ENCODE measurements at places on chromosomes 6 and 20.
A peak's percentile ranks its signal among the peaks of the same experiment; 100 is the strongest.

GRCh38 chr6:118810420-118811027 lies 83.4 kb upstream of the ASF1A start:
- no peak for DNase-seq

GRCh38 chr6:82779041-82779440 lies 286.6 kb downstream of the UBE3D start:
- DNase-seq = no peak

DNA sequence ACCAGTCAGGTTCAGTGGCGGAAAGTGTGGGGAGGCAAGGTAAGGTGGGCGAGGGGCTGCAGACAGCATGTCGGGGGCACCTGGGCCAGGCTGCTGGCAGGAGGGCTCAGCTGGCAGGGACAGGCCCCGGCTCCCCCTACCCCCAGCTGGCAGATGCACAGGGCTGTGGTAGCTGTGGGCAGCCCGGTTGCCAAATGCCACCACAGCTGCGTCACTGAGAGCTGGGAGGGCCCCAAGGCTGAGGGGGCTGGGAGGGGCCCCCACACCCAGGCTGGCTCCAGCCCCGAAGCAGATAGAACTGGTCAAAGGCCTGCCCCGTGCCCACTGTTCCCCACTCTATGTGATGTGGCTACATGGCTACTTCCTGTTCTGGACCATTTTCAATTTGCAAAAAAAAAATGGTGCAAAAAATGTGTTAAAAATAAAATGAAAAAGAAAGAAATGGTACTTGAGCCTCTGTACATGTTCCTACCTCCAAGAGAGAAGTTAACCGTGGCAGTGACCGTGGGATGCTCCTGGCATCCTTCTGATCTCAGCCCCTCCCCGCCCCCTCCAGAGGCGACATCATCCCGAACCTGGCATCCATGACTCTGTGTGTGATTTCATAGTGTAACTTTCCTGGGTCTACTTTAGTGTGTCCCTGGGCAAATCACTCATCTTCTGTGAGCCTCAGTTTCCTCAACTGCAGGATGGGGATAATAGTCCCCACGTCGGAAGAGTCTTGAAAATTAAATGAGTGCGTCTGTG lies 64.4 kb downstream of the UBE2V1 start:
- peak; percentile 79 for DNase-seq

DNA sequence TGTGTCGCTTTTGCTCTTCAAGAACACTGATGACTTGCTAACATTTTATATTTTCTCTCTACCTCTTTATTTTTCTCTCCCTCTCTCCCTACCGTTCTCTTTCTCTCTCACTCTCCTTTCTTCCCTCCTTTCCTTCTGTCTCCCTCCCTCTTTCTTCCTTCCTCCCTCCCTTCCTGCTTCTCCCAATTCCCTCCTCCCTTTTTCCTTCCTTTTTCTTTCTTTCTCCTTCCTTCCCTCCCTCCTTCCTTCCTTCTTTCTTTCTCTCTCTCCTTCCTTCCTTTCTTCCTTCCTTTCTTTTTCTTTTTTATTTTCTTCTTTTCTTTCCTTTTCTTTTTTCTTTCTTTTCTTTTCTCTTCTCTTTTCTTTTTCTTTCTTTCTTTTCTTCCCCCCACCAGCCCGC lies 1066.1 kb downstream of the KIF16B start:
- DNase-seq = no peak

- no peak for DNase-seq
These were observed 686 bp downstream of the ZGPAT start for GRCh38 chr20:63708301-63709148.

DNA sequence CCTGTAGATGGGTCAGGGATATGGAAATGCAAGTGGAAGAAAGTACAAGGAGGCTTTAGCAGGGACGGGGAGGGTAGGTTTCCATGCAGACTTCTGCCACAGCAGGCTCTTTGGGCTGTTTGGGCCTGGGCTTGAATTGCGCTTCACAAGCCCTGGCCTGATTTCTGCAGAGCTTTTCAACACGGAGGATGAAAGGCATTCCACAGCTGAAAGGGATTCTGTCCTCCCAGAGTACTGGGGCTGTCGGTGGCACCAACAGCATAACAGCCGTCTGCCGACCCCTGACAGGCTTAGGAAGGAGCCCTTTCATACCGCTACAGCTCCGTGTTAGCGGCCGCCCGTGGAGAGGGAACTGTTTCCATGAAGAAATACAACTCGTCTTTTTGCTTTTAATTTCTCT lies 22.9 kb upstream of the TBC1D7 start:
- no peak for DNase-seq

DNA sequence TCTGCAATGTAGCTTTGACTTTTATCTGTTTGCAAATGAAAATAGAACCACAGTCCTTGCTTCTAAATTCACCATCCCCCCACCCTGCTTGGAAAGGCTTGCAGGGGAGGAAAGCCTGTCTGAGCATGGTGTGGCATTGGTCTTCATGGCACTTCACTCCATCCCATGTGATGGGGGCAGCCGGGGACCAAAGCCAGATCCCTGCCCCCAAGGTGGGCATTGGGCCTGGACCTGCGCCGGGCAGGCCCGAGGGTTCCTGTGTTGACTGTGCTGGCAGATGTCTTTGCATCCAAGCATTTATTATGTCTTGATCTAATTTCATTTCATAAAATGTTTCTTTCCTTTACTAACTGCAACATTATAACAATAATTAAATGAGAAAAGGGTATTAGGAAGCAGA lies 120.0 kb downstream of the SYNDIG1 start:
- DNase-seq = no peak

- no peak for DNase-seq
These were observed 275.4 kb downstream of the TSHZ2 start for GRCh38 chr20:53247468-53248103.

DNA sequence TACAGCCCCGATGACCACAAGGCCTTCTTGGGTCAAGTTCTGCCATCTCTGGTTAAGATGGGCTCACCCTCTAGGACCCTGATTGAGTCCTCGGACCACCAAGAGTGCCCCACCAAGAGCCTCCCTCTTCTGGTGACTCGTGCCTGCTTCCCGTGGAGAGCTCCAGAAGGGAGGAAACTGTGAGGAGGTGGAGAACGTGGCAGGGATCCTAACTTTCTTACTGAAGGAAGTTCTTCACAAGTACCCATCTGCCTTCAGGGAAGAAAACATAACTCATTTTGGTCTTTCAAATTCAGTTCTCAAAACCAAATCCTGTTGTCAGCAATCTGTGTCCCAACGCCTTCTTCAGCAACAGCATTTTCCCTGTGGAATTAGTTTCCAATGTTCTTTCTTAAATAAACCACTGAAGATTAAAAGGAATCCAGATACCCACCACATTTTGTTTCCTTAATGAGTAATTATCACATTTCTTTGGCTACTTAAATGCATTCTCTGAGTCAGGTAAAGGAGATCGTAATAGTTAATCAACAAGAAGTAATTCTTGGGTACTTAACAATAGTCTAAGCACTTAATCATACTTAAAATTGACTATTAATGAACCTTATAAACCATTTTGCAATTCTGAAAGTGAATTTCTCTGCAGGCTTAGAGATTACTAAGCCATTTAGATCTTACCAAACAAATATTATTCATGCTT lies 185.8 kb upstream of the SGK1 start:
- no peak for DNase-seq

DNA sequence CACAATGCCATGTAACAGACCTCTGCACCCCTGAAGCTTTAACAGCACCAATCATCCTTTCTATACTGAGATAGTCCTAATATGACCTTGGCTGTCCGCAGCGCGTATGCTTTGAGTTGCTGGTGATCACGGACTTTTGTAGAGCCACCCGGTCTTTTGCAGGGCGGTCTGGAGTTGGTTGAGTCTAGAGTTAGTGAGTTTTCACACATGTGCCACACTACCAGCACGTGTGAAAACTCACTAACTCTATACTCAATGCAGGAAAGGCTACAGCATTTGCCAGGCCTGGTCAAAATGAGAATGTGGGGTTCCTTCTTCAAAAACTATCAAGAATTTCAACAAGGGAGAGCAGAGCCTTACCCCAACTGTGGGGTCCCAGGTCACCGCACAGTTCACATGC lies 14.6 kb downstream of the AGPAT4 start:
- DNase-seq = no peak

DNA sequence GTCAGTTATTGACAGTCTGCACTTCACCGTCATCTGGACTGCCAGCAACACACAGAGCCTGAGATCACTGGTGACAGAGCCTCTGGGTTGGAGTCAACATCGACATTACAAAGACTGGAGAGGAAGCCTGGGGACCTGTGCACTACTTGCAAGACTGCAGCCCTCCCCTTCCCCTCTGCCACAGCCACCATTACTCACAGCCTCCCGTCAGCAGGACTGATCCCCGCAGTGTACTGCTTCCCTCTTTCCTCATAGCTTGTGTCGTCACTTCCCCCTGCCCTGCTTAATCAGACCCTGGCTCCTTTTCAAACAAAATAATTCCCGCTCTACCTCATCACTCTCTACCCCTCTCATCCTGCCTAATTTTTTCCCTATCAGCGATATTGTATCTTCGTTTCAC lies 235.5 kb upstream of the KCNQ5 start:
- no peak for DNase-seq

- no peak for DNase-seq
These were observed 85.6 kb upstream of the RIN2 start for GRCh38 chr20:19672498-19672897.

DNA sequence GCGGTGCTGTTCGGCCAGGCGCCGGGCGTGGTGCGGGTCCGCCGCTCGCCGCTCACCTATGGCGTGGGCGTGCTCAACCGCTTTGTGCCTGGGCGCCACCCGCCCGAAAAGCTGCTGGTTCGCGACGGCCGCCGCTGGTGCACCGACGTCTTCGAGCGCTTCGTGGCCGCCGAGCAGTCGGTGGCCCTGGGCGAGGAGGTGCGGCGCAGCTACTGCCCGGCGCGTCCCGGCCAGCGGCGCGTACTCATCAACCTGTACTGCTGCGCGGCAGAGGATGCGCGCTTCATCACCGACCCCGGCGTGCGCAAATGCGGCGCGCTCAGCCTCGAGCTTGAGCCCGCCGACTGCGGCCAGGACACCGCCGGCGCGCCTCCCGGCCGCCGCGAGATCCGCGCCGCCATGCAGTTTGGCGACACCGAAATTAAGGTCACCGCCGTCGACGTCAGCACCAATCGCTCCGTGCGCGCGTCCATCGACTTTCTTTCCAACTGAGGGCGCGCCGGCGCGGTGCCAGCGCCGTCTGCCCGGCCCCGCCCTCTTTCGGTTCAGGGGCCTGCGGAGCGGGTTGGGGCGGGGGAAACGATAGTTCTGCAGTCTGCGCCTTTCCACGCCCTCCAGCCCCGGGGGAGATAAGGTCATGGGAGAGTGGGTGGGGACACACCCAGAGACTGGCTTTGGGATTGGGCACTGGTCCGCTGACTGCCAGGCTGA lies 15.7 kb downstream of the ADISSP start:
- DNase-seq = peak; percentile 83

DNA sequence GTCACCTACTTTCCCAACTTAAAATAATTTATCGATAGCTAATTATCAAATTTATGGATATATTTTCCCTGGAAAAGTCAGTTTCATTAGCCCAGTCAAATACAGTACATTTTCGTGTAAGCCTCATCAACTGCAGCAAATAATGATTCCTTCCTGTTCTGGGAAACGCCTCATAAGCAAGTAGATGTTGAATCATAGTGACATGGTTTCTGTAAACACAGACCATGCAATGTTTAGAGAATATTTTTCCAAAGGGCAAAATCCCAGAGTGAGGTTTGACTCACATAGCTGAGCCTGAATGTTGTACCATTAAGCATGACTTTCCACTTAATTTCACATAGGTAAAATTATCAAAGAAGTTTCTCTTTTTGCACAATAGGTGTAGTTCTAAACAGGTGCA lies 16.7 kb upstream of the VNN1 start:
- DNase-seq = no peak

DNA sequence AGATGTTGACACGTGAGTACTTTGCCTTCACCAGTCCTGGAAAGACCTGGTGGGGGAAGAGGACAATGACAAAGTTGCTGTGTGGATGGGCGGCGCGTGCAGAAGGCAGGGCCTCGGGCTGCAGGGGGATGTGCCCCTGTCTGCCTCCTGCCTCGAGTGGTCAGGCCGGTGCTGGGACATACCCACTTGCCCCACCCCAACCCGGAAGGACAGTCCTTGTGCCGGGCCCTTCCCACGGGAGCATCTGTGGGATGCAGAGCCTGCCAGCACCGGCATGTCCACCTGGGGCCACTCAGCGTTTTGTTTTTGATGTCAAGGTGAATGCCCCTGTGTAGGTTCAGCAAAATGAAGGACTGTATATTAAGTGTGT lies 60.5 kb upstream of the BHLHE23 start:
- DNase-seq = no peak

- DNase-seq = no peak
These were observed 1.2 kb downstream of the ECI2 start for GRCh38 chr6:4133941-4134838.

DNA sequence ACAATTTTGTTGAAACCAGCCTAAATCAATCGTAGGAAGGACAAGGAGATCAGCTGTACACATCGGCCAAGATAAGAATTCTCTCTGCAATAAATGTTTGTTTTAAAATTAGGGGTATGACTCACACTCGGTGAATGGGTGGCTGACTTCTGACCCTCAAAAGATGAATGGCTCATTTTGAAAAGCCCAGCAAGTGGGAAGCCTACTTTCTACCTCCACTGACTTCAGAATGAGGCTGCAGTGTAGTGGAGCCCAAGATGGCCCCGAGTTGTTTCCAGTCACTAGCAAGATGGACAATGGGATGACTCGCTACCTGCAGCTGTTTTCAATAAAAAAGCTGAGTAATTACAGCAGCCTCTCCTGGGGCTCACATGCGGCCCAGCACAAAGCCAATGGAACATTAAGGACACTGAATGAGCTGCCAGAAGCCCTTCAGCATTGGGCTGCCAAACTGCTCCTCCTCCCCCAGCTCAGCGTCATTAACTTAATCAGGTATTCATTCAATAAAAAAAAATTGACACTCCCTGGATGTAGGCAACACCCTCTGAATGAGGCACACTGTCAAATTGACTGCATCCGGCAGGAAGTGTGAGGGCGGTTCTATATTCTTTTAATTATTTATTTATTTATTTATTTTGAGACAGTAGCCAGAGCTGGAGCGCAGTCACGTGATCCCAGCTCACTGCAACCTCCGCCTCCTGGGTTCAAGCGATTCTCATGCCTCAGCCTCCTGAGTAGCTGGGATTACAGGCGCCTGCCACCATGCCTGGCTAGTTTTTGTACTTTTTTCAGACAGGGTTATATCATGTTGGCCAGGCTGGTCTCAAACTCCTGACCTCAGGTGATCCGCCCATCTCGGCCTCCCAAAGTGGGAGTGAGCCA lies 107.3 kb downstream of the GMPR start:
- DNase-seq = no peak

DNA sequence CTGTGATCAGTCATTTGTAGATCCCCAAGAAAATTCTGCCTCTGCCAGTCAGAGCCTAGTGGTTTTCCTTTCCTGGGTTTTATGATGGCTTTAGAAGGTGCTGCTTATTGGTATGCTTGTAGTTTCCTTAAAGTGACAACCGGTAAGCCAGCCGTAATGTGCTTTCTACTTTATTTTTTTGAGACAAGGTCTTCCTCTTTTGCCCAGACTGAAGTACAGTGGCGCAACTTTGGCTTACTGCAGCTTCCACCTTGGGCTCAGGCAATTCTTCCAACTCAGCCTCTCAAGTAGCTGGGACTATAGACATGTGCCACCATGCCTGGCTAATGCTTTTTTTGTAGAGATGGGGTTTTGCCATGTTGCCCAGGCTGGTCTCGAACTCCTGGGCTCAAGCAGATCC lies 23.5 kb downstream of the MCM8 start:
- no peak for DNase-seq

- no peak for DNase-seq
These were observed 28.0 kb upstream of the ZNF217 start for GRCh38 chr20:53621482-53622246.
